ENCODE measurements at places on chromosomes 4 and X. TPM values are rescaled to one million over a fixed set of nuclear protein-coding genes. Genes with fewer than 3 reads are reported as not detected.

SASH3 gene
- total RNA-seq = not detected

RTL3 gene
- 0.15 TPM for total RNA-seq

SPATA18 gene
- 4.5 TPM for total RNA-seq

SMIM9 gene
- not detected for total RNA-seq

BCORL1 gene
- total RNA-seq = 7.4 TPM

CYSLTR1 gene
- not detected for total RNA-seq

RNF175 gene
- total RNA-seq = not detected

PIR gene
- total RNA-seq = 53.7 TPM

TTC29 gene
- total RNA-seq = not detected

MAP7D2 gene
- total RNA-seq = 5.2 TPM

TEC gene
- total RNA-seq = 1.9 TPM

PCDH19 gene
- 0.02 TPM for total RNA-seq

BMX gene
- total RNA-seq = not detected

CXCL11 gene
- 0.20 TPM for total RNA-seq

Data from A549 treated with AZD2906 at 1 μM for 4 hours (cell line).